ENCODE measurements at places on chromosomes 1 and 21.

DNA sequence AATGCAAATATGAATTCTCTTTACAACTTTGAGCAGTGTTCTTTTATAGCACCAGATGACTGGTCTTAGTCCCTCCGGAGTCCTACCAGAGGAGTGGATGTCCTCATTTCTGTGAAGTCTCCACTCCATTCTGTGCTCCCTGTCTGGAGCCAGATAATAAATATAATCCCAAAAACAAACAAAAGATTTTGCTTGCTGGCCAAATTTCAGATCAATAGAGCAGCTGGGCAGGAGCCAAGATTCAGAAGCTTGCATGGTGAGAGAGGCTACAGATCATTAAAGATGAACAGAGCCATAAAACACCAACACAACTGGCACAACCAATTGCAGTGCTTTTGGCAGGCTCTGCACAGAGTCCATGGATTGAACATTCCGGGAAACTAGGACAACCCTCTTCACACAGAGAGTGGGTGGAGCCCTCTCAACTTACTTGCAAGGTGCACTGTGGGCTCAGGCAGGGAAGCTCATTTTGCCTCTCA lies 231.5 kb upstream of the SNX7 start:
- DNase-seq = no peak

DNA sequence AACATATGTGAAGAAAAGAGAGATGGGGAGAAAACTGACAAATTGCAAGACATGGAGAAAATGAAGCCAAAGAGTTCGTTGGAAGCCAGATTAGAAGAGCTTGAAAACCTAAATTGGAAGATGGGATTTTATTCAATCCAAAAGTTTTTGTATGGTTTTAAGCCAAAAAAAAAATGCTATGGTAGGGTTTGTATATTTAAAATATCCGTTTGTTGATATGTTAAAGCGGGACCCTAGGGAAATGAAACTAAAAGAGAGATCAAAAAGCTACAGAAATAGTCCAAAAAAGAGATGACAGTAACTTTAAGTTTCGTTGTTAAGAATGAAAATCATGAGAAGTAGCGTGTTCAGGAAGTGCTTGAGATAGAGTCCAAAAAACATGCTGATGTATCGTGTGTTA lies 617.7 kb upstream of the ADGRL2 start:
- DNase-seq = no peak

GRCh38 chr1:244092293-244092963 lies 41.3 kb downstream of the ZBTB18 start:
- DNase-seq = no peak

GRCh38 chr1:89995598-89996449 lies 914 bp downstream of the ZNF326 start:
- DNase-seq = no peak

DNA sequence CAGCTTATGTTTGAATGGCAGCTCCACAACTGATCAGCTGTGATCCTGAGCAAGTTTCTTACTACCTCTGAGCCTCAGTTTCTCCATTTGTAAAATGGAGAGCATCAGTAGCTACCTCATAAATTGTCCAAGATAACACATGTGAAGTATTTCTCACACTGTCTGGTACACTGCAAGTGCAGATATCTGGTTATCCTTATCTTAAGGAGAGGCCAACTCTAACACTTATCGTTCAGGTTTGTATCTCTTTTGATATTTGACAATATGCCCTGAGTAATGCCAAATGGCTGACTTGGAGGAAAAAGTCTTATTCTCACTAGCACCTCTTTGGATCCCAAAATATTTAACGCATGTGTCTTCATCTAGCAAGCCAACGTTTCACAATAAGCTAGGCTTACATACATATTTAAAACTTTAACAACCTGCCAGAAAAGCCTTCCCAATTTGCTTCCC lies 2.7 kb downstream of the CSRP1 start:
- DNase-seq = no peak

GRCh38 chr1:100266741-100267140 lies 725 bp downstream of the RTCA start:
- no peak for DNase-seq

DNA sequence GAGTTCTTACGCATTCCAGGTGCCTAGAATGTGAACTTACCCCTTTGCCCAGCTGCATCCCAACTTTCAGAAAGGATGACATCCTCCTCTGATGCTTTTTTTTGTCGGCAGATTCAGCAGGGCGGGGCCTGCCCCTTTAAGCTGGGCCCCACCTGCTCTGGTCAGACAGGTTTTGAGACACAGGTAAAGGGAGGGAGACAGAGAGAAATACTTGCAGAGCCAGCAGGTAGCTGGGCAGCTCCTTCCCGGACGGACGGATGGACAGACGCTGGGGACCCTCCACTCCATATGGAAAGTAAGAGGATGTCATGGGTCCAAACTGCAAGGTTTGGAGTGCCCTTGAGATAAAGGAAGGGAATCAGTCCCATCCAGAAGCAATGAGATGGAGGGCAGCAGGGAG lies at the start of gene TMEM79:
Gene TMEM79 (plus strand): TSS at position 214 of the 400 bp plus-strand sequence. CDS start 902 bp downstream, outside the sequence.
- DNase-seq = no peak

- DNase-seq = no peak
These were observed at the start of gene SV2A for GRCh38 chr1:149917571-149918144. Gene SV2A (minus strand): TSS chr1:149917844. CDS start chr1:149913840, 4,004 bp downstream.

DNA sequence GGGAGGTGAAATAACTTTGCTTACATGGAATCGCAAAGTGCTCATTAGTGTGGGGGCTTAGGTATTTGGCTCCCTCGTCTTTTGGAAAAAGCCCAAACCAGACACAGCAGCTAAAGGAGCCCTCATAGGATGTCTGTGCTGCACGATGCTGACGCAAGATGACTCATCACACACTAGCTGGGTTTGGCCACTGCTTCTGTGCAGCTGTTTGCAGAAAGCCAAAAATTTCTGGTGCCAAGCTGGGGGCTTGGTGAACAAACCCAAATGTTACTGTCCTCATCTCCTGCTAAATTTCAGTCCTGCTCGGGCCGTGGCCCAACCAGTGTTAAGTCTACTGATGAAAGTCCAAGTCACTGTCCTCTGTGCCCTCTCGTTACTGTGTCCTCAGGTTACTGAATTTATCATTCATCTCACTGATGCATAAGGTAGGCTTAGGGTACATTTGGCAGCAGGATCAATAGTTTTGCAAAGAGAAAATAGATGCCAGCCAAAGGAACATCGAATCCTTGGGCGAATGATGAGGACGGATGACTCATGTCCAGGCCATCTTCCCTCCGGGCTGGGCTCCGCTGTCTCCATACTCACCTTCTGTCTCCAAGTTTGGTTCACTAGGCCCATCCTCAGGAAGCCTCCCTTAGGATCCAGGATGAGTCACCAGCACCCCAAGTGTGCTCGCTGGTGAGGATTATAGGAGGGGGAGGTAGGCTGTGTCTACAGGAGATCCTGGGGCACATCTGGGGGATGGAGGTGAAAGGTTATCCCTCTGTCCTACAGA lies 177.7 kb downstream of the ADSS2 start:
- DNase-seq = no peak

DNA sequence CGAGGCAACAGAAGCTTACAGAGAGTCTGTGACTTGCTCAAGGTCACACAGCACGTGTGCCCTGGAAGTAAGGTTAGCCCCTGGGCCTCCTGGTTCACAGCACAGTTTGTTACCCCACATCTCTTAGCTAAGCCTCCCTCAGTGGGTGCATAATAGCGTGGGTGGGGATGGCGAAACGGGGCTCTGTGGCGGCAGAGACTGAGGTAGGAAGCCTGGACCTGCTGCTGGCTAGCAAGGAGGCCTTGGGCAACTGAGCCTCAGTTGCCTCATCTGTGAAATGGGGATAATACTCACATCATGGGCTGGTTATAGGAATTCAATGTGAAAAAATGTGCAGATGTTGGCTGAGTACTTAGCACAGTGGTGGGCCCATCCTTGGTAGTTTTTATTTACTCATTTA lies 596 bp downstream of the PADI4 start:
- no peak for DNase-seq

- DNase-seq = no peak
These were observed 4.6 kb upstream of the SLC6A9 start for GRCh38 chr1:44035726-44036408.

GRCh38 chr1:234865171-234866006 lies 255.4 kb upstream of the IRF2BP2 start:
- no peak for DNase-seq

- no peak for DNase-seq
These were observed 296.4 kb upstream of the FMN2 start for GRCh38 chr1:239795304-239795703.

DNA sequence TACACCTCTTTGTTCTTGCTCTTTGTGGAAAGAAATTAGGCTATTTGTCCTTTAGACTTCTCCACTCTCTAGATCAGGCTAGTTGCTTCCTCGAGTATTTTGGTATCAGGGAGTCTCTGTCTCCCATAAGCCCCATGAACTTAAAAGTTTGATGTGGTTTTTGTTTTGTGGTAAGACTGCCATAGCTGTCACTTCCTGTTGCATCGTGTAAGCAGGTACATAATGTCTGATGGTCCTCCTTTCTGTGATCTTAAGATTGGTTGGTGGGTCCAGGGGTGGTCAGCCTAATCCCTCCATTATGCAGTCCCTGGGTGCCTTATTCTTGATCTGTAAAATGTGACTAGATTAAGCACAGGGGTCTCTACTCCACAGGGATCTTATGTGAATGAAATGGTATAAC lies 23.1 kb downstream of the CD53 start:
- no peak for DNase-seq

GRCh38 chr1:31306278-31306677 lies 9.4 kb downstream of the ZCCHC17 start:
- DNase-seq = no peak

GRCh38 chr1:35408925-35409324 lies 140.4 kb downstream of the ZMYM4 start:
- DNase-seq = no peak

DNA sequence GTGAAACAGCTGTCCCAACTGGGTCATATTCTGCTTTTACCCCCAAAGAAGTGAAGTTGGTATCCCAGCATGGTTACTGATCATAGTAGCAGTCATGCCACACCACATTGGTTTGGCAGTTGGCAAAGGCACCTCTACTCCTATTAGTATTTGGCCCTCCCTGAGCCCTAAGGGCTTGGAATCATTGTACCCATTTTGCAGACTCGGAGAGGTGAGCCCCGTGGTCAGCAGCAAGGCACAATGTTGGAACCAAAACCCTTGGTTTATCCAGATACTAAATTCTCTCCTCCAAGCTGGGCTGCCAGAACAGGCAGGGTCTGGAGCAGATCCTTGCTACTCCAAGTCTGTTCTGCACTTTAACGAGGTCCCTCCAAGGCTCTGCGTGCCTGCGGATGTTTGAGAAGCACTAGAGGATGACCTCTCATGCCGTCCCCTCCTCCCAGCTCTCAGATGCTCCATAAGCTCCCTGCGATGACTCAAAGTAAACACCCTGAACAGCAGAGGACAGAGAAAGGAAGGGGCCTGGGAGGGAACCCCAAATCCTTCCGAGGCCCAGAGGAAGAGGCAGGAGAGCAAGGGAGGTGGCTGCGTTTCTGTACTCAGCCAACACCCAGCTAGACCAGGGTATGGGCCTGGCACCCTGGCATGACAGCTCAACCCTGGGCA lies 89.3 kb downstream of the PAX7 start:
- DNase-seq = no peak

- no peak for DNase-seq
These were observed 16.3 kb downstream of the TMEM81 start for GRCh38 chr1:205068001-205068400.

DNA sequence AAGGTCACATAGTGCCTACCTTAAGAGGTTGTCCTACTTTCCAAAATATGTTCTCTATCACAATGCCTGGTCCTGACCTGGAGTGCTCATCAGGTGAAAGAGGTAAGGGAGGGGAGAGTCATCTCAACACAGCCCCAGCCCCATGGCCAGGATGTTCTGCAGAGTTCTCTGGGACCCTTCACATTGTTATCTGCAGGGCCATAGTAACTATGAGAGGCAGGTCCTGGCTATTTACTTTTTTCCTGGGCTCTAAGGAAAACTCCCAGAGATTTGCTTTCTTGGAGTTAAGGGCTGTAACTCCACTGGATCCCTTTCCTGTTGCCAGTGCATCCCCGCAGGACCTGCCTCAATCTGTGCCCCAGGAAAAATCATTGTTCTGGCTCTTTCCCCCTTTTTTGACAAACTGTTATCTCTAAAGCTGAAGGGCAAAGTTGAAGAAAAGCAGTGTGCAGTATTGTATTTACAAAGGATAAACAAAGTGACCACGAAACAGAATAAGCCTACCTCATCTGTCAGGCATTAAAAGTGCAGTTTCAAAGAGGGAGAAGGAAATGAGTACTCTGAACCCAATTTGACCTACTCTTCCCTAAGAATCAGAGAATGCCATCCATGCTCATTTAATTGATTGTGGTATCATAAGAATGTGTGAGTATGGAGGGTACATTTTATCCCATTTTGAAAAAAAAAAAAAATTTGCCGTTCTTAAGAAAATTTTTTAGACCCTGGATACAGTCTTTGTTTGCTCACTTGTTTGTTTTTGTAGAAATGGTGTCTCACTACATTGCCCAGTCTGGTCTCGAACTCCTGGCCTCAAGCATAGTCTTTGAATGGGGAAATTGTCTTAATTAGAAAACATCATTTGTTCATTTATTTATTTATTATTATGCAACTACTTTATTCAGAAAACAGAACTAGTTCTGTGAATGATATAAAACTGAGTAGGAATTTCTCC lies 149.6 kb downstream of the RHOU start:
- DNase-seq = no peak

DNA sequence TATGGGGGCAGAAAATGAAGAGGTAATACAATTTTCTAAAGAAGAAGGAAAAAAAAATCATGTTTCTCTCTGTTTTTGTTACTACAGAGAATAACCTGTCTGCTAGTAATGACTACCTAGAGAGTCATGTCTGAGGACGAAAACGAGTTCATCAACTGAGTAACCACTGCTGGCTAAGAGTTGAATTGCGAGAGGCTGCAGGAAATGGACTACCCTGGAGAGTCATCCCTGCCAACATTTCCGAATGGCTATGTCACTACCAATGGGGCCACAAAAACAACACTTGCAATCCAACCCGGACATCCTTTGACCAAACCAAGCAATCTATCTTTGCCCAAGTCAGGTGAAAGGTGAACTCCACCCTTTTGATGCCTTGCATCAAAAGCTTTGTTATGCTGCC lies 120.6 kb downstream of the FCRL5 start:
- DNase-seq = no peak

DNA sequence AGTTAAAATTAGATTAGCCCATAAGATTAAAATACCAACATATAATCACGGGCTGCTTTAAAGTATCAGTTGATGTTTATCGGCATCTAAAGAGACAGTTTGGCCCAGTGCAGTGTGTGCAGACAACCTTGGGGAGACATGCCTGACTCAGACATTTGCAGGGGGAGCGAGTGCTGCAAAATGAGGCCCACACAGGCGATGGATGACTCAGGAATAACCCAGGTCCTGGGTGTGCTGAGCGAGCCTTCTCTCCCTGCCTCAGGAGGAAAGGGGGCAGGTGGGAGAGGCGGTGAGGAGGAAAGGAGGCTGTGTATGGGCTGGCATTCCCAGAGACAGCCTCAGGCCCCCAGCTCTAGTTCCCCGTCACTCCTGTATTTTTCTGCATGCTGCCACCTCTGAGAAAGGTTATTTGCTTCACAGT lies 9.0 kb downstream of the SLC9A1 start:
- DNase-seq = no peak

- DNase-seq = no peak
These were observed 240.2 kb downstream of the USH2A start for GRCh38 chr1:216183007-216183406.

- DNase-seq = no peak
These were observed 6.1 kb upstream of the CROCC start for GRCh38 chr1:16915627-16915973.

Data from stimulated activated CD4-positive, alpha-beta T cell treated with anti-CD3 and anti-CD28 coated beads, TNF-alpha, amount 100 ng/mL, for 48 hours (primary cell).